Calu3 (cell line): ENCODE measurements at places on chromosomes 7 and 10. TPM values are rescaled to one million over a fixed set of nuclear protein-coding genes. Genes with fewer than 3 reads are reported as not detected.

PKD2L1 gene
- total RNA-seq: not detected in 2 replicates

BAZ1B gene
- 44.6 and 45.1 TPM in 2 replicates for total RNA-seq

SLC16A12 gene
- total RNA-seq: 1.0 and 1.2 TPM in 2 replicates

MAD1L1 gene
- total RNA-seq: 85.2 and 86.0 TPM in 2 replicates

TAC1 gene
- total RNA-seq: 0.80 and 2.8 TPM in 2 replicates

NRCAM gene
- total RNA-seq: 11.1 and 15.0 TPM in 2 replicates

FRMD4A gene
- total RNA-seq: 6.1 and 7.0 TPM in 2 replicates

ADGRA1 gene
- total RNA-seq: not detected in 2 replicates

PLAC9 gene
- not detected in 2 replicates for total RNA-seq

DNA sequence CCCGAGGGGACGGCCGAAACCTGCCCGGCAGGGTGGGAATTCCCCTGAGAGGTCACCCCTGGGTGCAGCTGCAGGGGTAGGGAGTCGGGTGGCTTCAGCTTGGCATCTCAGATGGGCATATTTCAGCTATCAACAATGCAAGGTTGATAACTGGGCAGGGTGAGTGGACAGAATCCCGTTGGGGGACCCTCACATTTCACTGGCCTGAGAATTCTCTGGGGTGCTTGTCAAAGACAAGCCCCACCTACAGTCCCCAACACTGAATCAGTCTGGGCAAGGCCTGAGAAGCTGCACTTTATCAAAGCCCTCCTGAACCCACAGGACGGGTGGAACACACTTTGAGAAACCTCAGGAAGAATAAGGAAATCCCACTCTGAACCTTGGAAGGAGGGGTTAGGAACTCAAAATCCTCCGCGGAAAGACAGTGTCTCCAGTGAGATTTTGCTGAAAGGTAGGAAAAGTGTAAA lies 3.1 kb downstream of the RGS10 start:
- peak; percentile 47 for DNase-seq

- DNase-seq: no peak
These were observed 176.3 kb downstream of the CREB5 start for GRCh38 chr7:28588602-28589001.

- no peak for DNase-seq
These were observed 141.7 kb downstream of the USP6NL start for GRCh38 chr10:11469575-11470391.

GRCh38 chr10:84685047-84685660 lies 356.8 kb downstream of the CCSER2 start:
- DNase-seq: no peak

- DNase-seq: no peak
These were observed 16.7 kb downstream of the TMEM120A start for GRCh38 chr7:75977743-75978142.

DNA sequence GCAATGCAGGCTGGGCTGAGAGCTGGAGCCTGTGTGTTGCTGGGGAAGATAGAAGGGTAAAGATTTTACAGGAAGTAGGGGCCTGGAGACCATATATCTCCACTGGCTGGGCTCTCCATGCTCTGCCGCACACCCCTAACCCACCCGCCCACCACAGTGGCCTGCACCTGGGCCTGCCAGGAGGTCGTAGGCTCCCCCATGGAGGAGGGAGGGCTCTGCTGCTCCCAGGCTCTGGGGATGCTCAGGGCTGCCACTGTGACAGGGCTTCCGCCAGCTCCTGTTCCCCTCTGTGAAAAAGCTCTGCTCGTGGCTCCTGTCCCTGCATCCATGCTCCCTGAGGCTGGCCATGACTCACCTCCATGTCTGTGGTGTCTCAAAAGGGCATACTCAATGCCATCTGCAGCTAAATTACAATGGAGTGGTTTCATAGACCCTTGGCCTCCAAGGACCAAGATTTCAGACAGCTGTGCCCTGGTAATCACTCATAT lies 106.0 kb downstream of the CXCL12 start:
- no peak for DNase-seq

DNA sequence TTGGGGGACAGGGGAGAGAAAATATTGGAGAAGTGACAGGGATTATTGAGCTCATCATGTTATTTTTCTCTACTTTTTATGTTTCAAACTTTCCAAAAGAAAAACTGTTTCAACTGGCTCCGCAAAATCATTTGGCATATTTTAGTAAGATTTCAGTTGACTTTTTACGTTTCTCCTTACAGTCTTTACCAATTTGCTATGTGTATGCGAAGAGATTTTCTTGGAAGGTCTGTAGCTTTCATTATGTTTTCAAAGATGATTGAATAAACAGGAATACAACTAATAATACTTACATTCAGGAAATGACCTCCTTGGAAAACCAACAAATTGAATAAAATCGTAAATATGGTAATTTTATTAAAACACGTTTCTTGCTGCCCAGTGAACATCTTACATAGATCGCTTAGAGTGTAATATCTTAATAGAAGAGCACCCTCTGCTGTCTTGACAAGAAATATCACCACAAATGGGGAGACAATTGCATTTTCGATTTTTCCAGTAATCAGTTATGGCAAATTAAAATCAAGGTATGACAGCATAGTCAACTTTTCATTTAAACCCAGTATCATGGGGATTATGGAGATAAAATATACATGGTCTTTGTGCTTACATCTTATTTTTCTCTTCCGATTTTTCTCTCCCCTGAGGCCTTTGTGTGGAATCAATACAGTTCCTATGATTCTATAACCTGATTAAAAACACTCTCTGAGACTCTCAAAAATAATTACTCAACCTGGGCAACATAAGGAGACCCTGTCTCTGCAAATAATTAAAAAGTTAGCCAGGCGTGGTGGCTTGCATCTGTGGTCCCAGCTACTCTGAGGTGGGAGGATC lies 43.1 kb downstream of the MBL2 start:
- DNase-seq: no peak

DNA sequence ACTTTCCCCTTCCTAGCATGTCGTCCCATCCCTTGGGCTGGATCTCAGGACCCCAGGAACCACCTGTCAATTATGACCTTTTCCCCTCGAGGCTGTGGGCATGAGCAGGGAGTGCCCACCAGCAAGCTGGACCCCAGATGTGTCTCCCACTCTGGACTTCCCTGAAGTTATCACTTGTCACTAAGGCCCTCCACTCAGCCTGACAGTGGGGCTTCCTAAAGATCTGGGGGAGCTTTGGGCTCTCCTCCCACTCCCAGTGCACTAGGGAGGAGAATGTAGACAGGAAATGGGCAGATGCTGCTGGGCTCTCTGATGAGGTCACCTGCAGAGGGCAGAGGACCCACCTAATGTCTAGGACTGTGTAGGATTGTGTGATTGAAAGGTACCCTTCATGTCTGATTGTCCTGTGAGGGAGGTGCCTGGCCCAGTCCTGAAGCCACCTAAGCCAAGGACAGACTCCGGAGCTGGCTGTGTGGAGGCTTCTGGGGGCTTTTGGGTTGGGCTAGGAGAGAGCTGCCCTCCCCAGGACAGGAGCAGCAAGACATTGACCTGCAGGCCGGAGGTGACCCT lies 18.7 kb downstream of the MYO1G start:
- no peak for DNase-seq

GRCh38 chr10:60235001-60235400 lies 154.7 kb downstream of the ANK3 start:
- DNase-seq: peak; percentile 6

GRCh38 chr7:130205084-130205947 lies at the start of gene TMEM209:
Gene TMEM209, minus strand, starts transcription at chr7:130205406. Its CDS starts 31 bp downstream, at chr7:130205375.
- peak; percentile 96 for DNase-seq

DNA sequence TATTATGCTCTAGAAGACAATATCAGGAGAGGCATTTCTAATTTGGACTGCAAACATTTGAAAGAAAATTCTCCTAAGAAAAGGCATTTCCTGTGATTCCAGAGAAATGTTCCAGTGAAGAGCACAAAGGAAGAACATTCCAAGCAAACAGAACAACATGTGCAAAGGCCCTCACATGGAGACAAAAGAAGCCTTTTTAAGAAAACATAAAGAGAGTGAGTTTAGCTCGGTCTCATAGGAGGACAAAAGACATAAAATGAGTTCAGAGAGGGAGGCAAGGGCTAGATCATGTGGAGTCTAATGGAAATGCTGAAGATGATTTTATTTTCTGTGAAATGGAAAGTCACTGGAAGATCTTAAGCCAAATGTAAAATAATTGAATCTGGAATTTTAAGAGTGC lies 269.8 kb upstream of the HGF start:
- no peak for DNase-seq

DNA sequence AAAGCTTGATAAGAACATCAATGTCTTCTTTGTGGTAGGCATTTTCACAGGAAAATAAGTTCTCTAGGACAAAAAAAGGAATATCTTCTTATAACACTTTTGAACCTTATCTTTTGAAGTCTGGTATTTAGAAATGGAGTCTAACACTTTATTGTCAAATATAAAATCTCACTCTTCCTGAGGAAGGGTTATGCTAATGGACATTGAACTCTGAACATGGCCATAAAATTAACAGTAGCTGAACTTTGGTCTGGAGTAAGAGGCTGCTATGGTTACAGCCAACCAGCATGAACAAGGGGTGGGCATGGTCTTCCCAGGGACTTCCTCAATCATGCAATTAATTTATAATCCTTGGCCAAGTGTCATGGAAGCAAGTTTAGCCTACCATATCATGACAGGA lies at the start of gene CLRN3:
TSS of gene CLRN3 (minus strand) at position 199 of the 400 bp plus-strand sequence. CDS start at position 42, 157 bp downstream.
- no peak for DNase-seq

DNA sequence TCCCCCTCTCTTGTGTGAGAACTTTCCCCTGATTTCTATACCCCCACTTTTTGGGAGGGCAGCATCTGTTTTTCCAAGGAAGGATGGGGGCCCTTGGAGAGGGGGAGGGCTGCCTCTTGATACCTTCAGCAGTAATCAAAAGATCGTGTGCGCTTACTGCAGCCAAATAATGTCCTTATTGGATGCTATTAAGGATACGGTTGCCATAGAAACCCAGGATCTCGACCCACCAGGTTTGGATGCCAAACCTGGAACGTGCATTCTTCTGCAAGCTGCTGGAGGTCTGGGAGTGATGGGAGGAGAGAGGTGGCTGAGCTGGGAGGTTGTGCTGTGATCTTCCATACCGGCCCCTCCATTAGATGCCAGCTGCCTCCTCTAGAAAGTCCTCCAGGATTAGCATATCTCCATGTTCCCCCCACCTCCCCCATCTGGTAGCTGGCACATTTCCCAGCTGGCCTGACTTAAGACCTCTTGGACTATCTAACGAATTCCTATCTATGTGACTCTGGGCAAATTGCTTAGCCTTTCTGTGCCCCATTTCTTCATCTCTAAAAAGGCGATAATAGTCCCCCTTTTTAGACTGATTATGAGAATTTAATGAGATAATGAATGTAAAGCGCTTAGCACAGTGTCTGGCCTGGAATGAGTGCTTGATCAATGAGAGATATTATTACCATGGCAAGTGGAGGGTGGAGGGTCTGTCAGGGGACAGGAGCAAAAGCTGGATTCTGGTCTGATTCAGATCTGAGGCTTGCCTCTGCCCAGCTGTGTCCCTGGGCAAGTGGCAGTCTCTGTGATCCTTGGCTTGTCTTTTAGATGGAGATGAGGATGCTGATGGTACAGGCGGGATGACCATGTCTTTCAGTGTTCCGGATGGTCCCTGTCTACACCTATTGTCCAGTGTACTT lies 78.5 kb upstream of the PCBD1 start:
- DNase-seq: no peak

DNA sequence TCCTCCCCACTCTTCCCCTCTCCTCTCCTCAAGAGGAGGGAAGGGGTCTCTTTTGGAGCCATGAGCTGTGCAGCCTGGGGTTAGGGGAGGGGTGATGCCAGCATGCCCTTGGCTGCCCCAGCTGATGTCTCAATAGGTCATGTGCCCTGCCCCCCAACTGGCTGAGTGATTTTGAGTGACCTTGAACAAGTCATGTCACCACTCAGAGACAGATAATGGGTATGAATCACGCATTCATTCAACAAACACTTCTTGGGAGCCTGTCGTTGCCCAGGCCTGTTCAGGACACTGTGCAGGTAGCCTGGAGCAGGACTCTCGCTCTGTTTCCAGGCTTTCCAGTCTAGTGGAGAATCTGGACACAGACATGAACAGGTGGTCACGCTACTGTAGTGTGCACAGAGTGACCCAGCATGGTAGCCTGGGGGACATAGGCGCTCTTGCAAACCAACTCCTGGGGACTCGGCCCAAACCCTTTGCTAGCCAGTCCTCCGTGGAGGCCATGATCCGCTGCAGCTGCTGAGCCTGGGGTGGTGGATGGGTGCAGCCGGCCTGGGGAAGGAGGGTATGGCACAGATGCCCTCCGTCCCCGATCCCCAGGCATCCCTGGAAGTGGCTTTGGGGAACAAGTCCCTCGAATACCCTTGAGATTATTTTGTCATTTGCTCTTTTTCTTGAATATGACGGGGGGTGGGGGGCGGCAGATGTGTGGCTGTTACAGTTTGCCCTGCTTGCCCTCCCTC lies 49.6 kb upstream of the PSAP start:
- DNase-seq: no peak

GRCh38 chr7:30585675-30586074 lies 9.0 kb upstream of the GARS1 start:
- DNase-seq: no peak

- no peak for DNase-seq
These were observed 27.3 kb downstream of the EMX2 start for GRCh38 chr10:117569610-117570390.

- DNase-seq: peak; percentile 24
These were observed 53.1 kb downstream of the TEX36 start for GRCh38 chr10:125629758-125630376.

DNA sequence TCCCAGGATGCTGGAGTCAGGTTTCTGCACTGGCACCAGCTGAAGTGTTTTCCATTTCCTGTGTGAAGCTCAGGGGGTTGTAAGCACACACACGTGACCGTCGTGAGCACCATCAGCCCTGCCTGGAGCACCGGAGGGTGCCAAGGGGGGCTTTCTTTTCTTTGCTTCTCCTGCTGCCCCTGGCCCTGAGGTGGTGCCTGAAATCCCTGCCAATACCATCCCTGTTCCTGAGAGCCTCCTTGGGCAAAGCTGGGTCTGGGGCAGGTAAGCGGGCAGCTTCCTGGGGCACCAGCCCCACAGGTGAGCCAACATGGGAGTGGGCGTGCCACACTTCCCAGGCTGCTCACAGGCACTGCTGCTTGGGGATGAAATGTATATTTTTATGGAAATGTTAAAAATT lies 593.6 kb downstream of the DNAJB6 start:
- no peak for DNase-seq

DNA sequence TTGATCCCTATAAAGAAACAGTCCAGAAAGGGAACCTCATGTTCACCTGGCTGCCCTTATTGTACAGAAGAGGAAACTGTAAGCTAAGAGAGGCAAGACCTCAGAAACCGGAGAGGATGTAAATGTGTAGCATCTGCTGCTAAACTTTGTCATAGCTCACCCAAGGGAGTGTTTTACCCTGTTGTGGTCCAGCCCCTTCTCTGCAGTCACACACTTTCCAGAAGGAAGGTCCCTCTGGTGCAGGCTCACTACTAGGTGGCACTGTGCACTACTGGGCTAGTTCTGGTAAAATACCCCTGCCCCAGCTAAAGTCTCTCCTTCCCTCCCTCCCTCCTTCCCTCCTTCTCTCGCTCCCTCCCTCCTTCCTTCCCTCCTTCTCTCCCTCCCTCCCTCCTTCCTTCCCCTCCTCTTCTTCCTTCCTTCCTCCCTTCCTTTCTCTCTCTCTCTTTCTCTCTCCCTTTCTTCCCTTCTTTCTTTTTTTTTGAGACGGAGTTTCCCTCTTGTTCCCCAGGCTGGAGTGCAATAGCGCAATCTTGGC lies 42.5 kb upstream of the LCOR start:
- DNase-seq: no peak

GRCh38 chr10:18665815-18666558 lies 6.8 kb downstream of the ARL5B start:
- no peak for DNase-seq

GRCh38 chr10:79266543-79267312 lies 80.5 kb upstream of the PPIF start:
- DNase-seq: no peak

GRCh38 chr7:5477723-5478531 lies 54.3 kb upstream of the TNRC18 start:
- DNase-seq: no peak
